ENCODE measurements at places on chromosomes 4 and X.

- peak; percentile 32 for DNase-seq
Observed at GRCh38 chr4:120452001-120452400, 385.4 kb upstream of the MAD2L1 start.

DNA sequence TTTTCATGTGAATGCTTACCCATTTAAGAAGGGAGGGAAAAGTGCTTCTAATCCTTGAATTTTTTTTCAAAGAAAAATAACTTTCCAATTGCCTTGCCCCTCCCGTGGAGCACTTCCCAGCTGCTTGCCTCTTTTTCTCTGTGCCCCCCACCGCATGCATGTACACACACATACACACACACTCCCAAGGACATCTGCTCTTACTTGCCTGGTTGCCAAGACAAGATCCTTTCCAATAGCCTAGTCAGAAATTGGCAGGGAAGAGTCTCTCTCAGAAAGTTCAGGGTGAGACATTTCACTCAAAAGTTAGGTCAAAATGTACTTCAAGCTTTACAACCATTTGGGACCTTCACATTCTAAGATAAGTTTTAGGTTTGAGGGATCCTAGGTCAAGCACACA, 10.9 kb downstream of the HHIP start:
- no peak for DNase-seq

GRCh38 chr4:36399762-36400353, 118.4 kb downstream of the DTHD1 start:
- DNase-seq, result no peak

DNA sequence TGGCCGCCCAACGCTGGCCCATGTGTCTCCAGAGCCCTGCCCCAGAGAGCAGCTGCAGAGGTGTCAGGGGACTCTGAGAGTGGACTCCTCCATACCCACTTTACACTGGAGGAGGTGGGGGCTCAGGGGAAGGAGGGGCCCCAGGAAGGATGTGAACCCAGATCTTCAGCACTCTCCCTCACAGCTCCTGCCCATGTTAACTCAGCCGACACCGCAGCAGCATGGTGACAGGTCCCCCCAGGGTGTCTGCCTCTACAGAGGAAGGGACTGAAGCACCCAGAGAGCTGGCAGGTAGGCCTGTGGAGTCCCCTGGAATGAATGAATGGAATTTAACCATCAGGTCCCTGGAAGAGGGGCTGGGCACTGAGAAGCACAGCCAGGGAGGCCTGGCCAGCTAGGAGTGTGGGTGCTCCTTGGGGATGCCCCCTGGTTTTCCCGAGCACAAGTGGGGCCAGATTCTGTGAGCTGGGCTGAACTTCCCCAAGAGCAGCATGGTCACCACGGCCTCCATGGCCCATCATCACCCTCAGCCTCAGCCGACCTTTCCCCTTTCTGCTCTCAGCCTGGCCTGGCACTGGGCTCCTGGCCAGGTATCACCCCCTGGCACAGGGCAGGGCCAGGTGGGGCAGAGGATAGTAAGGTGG, 21.9 kb downstream of the SH3BP2 start:
- no peak for DNase-seq

- DNase-seq, result no peak
Observed at GRCh38 chr4:24965627-24966026, 52.8 kb upstream of the CCDC149 start.

DNA sequence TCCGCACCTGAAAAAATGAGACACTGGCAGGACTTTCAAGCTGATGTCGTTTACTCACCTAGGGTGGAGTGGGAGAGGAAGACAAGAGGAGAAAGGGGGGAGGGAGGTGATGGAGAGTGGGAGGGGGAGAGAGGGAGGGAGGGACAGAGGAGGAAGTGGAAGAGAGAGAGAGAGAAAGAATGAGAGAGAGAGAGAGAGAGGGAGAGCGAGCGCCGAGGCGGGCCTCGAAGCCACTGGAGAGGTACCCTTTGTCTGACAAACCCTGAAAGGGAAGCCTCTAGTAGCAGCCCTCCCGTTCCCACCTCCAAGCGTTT, 296 bp upstream of the ADGRL3 start:
- no peak for DNase-seq

- DNase-seq, result no peak
Observed at GRCh38 chrX:83260288-83260687, 247.8 kb upstream of the POU3F4 start.

DNA sequence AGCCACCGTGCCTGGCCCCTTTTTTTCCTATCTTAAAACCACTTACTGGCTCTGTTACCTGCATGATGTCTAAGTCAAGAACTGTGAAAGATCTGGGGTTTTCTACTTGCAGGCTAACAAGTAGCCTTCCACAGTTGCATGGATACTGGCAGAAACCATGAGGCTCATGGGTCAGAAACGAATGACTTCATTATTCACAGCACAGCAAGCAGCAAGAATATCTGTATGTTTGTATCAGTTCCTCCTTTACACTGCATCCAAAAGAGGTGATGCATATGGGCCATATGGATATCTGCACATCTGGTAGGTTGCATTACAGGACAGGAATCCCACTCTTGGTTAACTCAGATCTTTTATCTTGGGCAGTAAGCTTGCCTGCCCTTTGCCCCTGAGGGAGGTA, 154.9 kb upstream of the NUDT6 start:
- DNase-seq, result no peak

GRCh38 chr4:68070302-68070701, 59.4 kb downstream of the TMPRSS11F start:
- DNase-seq, result no peak

DNA sequence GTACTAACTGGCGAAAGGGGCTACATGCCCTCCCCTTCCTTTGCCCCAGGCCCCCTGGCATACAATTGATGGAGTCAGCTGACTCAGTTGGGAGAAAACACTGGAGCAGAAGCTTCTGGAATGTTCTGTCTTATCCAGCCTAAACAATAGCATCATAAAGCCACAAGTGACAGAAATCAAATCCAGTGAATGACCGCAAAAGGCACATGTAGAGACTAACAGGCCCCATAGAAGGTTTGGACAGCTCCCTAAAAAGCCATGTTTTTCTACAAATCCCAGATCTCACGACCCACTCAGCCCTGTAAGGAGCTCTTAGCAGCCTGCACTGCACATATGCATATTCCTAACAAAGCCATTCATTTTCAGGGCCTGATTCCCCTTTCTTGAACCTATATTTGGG, 25.1 kb downstream of the SCARB2 start:
- no peak for DNase-seq

Measured in fibroblast of skin of left quadriceps (primary cell).